ENCODE measurements at places on chromosomes 4 and X.

DNA sequence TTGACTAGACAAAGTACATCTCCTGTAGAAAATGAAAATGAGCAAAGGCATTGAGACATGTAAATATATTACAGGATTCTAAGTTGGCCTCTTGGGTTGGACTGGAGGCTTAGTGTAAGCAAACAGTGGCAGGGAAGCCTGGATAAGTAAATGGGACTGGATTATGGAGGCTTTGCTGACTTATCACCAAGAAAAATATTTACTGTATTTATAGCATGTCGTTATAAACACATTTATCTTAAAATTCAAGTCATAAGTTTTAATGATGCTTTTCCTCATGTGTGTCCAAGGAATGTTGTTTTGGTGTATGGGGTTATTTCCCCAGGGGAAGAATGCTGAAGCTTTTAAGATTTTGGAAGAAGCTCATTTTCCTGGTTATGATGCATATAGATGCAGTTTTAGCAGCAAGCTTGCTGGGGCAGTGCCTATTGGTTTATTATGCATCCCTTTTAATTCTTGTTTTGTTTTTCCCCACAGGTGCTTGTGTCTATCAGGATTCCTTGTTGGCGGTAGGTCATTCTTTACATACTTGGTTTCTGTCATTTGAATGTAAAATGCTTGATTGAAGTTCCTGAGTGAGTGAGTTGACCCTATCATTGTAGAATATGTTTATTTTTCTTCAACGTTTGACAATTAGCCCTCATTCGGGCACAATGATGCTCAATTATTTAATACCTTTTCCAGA is 8.5 kb downstream of the FRAS1 start:
- DNase-seq, result no peak

DNA sequence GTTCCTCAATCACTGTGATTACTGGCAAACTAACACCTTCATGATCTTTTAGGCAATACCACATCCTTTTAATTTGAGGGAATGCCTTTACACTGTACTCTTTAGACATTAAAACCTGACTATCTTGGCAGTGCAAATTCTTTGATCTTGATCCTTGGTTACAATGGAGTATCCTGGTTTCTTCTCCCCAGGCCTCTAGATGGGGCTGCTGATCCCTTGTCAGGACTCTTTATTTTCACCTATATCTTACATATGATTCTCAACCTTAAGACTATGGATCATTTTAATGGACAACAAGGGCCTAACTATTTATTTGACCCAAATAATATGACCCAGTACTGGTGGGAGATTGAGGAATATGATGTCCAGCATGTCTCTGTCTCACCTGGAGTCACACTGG is 1005.5 kb upstream of the INTU start:
- DNase-seq, result no peak

GRCh38 chrX:150060406-150060805 is 122.1 kb upstream of the EOLA2 start:
- no peak for DNase-seq

GRCh38 chr4:153448003-153448731 is 18.0 kb upstream of the TMEM131L start:
- no peak for DNase-seq

- peak; percentile 21 for DNase-seq
Observed at GRCh38 chrX:153875391-153876111, 10.4 kb downstream of the L1CAM start.

DNA sequence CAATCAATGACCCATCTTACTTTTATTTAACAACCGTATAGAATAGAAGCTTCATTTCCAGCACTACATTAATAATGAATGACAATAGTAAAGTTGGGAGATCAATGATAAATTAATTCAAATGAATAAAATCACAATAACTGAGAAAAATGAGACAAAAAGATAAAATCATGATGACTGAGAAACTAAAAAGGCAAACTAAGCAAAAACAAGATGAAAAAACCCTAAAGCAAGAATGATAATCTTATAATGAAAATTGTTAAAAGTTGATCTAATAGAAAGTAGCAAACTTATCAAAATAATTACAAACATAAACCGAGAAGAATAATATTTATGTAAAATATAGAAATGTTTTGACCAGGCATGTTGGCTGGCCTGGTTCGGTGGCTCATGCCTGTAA is 130.4 kb upstream of the INPP4B start:
- DNase-seq, result no peak

DNA sequence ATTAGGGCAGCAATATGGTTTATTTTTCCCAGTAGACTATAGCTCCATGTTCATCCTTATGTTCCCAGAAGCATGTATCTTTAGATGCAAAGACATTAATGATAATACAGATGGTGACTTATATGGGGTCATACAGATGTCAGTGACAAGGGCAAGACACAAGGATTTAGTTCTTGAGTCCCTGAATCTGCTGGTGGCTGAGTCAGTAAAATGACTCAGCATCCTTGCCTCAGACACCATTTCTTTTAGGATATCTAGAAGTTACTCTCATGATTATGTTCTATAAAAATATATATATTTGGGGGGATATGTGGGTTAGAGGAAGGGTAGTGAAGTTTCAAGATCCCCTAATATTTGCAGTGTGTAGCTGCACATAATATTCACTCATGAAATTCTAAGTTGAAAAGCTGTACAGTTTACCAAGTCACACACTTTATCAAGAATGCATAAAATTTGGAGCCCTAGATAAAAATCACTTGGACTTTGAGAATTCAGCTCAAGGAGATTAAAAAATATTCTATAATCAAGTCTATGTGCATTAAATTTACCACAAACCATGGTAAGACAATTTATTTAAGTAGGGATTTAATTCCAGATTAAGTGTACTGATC is 101.9 kb downstream of the LNX1 start:
- no peak for DNase-seq

GRCh38 chrX:69207216-69207615 is 42.0 kb upstream of the PJA1 start:
- no peak for DNase-seq

- DNase-seq, result no peak
Observed at GRCh38 chr4:80011636-80012236, 61.3 kb downstream of the ANTXR2 start.

DNA sequence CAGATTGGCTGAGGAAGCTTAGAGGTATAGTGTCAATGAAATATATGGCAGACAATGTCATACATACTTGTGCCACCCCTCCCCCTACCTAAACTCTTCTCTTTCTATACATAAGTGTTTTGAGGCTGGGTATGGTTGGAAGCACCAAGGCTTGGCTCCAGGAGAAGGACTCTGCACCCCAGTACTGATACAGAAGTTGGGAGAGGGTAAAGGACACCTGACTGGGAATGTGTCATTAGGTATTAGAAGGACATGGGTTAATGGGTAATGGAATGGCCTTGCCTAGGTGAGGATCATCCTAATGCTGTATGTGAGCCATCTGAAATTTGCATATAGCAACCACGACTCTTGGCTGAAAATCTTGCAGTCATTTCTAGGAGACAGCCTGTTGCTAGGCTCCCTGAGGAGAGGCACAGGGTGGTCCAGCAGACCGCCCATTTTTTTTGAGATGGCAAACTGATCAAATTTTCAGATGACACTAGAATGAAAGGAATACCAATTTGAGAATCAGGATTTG is 26.8 kb upstream of the AP1S2 start:
- no peak for DNase-seq

DNA sequence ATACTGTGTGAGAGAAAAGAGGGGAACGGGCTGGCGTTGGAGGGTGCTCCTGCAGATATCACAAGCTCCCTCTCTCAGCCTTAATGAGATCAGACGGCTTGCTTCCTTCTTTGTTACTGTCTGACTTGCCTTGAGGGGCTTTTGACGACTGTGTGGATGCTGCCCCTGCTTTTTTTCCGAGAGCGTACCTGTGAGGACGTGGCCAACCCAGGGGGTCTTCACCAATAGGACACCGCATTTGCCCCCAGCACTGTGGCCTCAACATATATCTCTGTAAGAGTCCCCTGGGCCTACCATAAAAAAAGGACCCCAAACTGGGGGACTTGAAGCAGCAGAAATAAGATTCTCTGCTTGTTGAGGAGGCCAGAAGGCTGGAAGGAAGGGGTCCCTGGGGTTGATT is 143.9 kb downstream of the SHOX start:
- no peak for DNase-seq

GRCh38 chr4:112448306-112449132 is 67.5 kb downstream of the NEUROG2 start:
- no peak for DNase-seq

DNA sequence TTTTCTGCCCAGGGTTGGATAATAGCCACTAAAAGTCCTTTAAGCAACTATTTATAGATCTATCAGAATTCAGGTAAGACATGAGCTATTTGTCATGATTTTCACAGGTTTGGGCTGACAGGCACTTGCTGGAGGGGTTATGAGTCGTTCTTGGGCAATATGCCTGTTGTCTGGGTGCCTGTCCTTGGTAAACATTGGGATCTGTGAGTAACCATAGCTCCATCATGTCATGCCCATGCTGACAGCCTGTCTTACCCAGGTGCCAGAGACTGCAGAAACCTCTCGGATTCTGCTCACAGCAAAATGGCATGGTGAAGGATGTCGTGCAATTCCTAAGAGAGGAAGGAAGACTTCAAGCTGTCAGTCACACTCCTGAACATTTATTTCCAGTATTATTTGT is 116.0 kb upstream of the PUDP start:
- no peak for DNase-seq

DNA sequence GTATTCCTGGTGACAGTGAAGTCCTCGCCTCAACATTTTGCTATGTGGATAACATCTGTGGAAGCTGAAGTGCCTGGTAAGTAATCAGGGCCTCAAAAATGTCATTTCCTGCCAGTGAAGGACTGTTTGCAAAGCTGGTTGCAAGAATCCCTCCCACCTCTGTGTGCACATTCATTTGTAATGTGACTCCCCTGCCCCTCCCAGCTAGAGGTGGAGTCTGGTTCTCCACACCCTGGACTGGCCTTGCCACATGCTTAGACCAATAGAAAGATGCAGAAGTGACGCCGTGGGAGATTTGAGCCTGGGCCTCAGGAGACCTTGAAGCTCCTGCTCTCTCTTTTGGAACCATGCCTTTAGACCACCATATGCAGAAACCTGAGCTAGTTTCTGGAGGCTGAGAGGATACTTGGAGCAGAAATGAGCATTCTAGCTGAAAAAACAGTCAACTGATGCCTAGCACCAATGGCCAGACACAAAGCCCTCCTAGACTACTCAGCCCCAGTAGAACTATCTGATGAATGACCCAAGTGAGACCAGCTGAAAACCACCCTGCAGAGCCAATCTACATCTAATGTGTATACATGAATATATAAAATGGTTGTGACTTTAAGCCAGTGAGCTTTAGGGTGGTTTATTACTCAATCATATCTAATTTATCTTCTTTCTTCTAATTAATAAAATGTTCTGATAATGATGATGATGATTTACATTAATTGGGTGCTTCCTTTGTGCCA is 47.8 kb upstream of the CRMP1 start:
- DNase-seq, result no peak

All from stimulated activated CD8-positive, alpha-beta memory T cell treated with anti-CD3 and anti-CD28 coated beads, Interleukin-4, amount 100 ng/mL, for 4 hours (primary cell).